SW 1271 (cell line): ENCODE measurements at places on chromosomes 13 and 19.

DNA sequence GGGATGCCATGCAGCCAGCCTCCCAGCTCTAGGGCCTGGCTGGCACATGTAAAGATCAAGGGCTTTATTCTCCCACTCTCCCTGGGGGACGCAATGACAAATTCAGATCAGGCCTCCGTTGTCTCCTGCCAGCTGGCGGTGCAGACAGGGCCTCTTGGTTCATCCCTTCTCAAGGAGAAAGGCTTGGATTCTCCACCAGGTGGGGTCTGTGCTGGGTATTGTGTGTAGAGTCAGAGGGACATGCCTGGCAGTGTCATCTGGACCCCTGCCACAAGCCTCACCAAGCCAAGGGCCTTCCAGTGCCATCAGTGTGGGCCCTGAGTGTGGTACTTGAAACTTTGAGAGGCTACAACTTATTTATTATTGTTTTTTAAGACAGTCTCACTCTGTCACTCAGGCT, 8.4 kb upstream of the PTPRS start:
- no peak for DNase-seq

GRCh38 chr13:44506719-44507118, 69.4 kb downstream of the TSC22D1 start:
- DNase-seq: no peak

- DNase-seq: no peak
Observed at GRCh38 chr13:44451651-44452050, 78.0 kb downstream of the SERP2 start.

- no peak for DNase-seq
Observed at GRCh38 chr13:27427641-27428040, 3.2 kb downstream of the GTF3A start.

DNA sequence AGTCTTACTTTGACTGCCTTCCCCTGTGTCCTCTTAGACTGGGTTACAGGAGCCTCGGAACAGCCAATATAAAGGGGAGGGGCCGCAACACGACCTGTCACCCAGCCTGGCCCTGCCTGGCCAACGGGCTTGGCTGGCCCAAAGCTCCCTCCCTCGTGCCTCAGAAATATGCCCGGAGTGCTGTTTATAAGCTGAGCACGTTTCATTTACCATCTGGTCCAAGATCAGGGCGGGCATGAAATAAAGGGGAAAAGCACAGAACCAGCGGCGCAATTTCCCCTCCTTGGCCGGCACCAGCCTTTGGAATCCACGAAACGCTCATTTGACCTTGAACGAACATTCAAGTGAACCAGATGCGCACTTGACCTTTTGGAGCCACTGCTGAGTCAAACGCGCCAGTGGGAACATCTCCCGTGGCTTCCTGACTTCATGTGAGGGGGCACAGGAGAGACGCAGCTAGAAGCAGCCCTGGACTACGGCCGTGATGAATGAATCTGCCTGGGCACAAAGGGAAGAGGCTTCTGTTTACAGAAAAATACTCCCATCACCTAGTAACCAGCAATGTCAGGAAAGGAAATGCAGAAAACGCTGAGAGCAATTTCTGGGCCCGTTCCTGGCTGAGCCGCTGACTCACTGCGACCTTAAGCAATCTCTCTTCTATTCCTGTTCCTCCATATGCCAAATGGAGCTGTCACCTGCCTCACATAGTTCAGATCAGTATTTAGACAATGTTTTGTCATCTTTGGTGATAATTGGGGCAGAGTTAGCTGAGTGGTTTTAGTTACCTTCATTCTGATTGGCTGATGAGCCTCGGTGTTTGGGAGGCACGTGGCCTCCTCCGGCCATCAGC, 53.3 kb downstream of the RFX2 start:
- peak; percentile 90 for DNase-seq

GRCh38 chr19:29858000-29858596, 46.3 kb downstream of the CCNE1 start:
- peak; percentile 7 for DNase-seq

- no peak for DNase-seq
Observed at GRCh38 chr13:45828256-45828968, 23.1 kb downstream of the SIAH3 start.

GRCh38 chr19:5394551-5395505, 54.2 kb upstream of the PTPRS start:
- no peak for DNase-seq

- DNase-seq: no peak
Observed at GRCh38 chr19:10503002-10503789, at the start of gene KEAP1. TSS of gene KEAP1 (minus strand) at chr19:10503356. CDS start at chr19:10500033, 3,323 bp downstream.

GRCh38 chr13:26599860-26600259, 42.4 kb downstream of the WASF3 start:
- no peak for DNase-seq

GRCh38 chr13:71729441-71729840, 137.6 kb downstream of the DACH1 start:
- no peak for DNase-seq

DNA sequence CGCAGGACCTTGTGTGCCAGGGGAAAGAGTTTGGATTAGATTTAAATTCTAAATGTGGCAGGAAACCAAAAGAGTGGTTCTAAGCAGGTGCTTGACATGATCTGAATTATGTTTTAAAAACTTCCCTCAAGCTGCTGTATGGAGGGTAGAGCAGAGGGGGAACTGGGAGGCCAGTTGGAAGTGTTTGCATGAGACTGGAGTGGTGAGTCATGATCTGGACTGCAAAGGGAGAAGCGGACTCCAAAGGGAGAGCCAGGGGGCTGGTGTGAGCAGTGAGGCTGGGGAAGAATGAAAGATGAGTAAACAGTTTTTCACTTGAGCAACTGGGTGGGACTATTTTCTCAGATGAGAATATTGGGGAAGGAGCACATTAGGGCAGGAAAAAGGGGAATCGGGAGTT, 206.1 kb downstream of the DNAJC15 start:
- no peak for DNase-seq

DNA sequence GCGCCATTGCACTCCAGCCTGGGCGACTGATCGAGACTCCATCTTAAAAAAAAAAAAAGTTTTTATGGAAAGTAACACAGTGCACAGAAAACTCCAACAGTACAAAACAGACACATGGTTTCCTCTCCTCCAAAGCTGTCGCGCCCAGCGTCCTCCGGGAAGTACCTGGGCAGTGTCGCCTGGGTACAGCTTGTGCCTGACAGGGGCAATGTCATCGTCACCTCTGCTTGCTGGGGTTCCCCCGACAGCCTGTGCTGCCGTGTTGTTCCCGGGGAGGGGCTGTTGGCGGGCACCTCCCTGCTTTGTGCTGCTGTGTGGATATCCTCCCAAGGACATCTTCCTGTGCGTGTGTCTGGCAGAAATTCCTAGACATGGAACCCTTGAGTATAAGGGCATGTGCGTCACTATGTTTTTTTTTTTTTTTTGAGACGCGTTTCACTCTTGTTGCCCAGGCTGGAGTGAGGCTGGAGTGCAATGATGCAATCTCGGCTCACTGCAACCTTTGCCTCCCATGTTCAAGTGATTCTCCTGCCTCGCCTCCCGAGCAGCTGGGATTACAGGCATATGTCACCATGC, 2.4 kb upstream of the F2RL3 start:
- DNase-seq: no peak

GRCh38 chr13:20219577-20219976, 12.5 kb downstream of the GJB6 start:
- no peak for DNase-seq

GRCh38 chr19:1001538-1002166, 1.4 kb downstream of the GRIN3B start:
- DNase-seq: no peak

GRCh38 chr13:112774829-112775565, 85.2 kb downstream of the ATP11A start:
- no peak for DNase-seq

GRCh38 chr13:30464496-30465342, 1.0 kb downstream of the HMGB1 start:
- DNase-seq: peak; percentile 57

GRCh38 chr19:43300206-43300605, 30.9 kb upstream of the PSG9 start:
- no peak for DNase-seq

GRCh38 chr19:3821857-3822364, 35.7 kb upstream of the MATK start:
- peak; percentile 5 for DNase-seq

DNA sequence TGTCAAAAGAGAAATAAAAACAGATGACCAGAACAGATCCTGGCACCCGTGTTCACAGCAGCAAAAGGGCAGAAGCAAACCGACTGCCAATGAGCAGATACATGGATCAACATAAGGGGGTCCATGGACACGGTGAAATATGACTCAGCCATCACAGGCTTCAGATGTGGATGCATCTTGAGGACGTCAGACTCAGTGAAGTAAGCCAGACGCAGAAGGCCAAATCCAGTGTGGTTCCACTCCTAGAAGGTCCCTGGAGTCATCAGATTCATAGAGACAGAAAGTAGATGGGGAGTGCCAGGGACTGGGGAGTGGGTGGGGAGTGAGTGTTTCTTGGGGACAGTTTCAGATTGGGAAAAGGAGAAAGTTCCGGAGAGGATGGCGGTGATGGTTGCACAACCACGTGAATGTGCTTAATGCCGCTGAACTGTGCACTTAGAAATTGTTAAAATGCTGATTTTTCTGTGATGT, 28.8 kb upstream of the SEMA6B start:
- DNase-seq: no peak

DNA sequence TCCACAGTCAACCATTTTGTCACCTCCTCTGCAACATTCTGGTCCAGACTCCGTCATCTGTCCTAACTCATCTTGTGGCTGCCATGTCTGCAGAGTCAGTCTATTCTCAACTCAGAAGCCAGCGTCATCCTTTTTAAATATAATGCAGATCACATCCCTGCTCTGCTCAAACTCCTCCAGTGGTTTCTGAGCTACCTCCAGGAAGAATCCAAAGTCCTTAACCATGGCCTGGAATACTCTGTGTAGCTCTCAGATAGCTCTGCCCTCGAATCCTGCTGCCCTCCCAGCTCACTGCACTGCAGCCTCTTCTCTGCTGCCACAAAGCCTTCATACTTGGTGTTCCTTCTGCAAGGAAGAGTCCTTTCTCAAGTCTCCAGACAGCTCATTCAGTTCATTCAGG, 190.8 kb downstream of the FOXO1 start:
- no peak for DNase-seq

DNA sequence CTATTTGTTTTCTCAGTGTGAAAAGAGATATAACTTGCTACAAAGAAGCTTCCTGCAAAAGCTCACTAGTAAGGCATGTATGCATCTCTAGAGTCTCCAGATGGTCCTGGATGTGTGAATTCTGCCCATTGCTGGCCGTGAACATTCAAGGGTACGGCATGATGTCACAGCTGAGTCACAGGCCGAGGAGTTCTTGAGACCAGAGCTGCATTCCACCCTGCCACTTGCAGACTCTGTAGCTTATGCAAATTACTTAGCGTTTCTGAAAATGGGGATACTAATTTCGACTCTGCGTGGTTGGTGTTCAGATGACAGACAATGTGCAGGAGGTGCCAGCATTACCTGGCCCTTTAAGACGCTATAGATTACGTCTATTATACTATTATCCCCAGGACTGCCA, 470.7 kb downstream of the ZNF536 start:
- DNase-seq: no peak

DNA sequence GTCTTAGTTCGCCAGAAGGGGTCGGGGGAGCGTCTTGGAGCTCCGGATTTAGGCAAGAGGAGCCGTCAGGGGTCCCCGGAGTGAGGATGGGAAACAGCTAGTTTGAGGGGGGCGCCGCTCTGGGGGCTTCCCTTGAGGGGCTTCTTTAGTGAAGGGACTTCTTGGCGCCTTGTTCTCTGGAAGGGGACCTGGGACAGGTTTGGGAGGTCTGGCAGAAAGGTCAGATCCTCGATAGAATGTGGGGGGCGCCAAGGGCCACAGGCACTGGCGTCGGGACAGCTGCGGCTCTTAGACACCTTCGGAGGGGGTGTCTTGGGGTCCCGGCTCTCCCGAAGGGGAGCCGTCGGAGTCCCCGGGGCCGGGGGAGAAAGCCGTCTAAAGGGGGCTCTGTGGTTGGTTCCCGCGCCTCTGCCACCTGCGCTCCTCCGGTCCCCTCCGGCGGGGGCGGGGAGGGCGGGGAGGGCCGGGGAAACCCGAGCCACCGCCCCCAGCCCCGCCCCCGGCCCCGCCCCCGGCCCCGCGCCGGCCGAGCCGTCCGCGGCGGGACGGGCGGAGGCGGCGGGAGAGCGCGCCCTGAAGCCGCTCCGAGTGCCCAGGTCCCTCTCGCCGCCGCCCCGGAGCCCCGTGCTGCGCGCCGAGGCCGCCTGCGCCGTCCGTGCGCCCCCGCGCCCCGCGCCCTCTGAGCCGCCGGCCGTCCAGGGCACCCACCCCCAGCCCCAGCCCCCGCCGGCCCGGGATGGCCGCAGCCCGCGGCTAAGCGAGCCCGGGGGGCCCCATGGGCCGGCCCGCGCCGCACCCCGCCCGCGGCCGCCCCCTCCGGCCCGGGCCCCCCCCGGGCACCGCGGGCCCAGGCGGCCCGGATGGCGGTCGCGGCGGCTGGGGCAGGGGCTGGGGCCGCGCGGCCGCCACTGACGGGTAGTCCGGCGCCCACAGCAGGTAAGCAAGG, at the start of gene NRTN:
Gene NRTN (plus strand): TSS at position 552 of the 946 bp plus-strand sequence. CDS start 19,099 bp downstream, outside the sequence.
- DNase-seq: peak; percentile 13

DNA sequence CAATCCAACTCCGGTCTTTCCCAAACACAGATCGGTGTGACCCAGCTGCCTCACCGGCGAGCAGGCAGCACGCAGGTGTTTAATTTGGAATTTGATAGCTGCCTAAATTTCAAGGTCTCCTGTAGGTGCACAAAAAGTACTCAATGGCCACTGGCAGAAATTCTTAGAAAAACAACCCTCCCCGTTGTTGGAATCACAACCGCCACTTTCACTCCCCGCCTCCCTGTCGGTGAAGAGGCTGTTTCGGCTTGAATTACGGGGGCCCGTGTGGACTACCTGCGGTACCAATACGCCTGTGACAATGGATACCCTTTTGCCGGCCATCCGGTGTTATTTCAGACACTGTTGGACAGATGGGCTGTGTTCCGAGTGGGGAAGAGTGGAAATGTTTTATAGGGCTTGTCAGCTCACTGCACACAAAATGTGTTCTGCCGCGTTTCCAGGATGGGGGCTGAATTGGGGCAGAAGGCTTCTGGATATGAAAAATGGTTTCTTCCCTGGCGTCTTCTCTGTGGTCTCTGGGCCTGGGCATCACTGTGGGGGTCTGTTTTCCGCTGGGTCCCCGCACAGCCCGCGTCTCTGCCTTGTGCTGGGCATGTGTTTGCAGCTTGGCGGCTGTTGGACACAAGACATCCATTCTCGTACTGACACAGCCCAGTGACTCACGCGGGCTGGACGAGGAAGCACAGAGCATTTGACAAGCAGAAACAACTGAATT, 45.4 kb downstream of the ZIC5 start:
- DNase-seq: no peak

- peak; percentile 29 for DNase-seq
Observed at GRCh38 chr19:1618157-1619093, 13.2 kb upstream of the UQCR11 start.

GRCh38 chr13:74449811-74450524, 315.8 kb upstream of the KLF12 start:
- DNase-seq: no peak

GRCh38 chr13:72186730-72187422, 319.9 kb upstream of the DACH1 start:
- no peak for DNase-seq

DNA sequence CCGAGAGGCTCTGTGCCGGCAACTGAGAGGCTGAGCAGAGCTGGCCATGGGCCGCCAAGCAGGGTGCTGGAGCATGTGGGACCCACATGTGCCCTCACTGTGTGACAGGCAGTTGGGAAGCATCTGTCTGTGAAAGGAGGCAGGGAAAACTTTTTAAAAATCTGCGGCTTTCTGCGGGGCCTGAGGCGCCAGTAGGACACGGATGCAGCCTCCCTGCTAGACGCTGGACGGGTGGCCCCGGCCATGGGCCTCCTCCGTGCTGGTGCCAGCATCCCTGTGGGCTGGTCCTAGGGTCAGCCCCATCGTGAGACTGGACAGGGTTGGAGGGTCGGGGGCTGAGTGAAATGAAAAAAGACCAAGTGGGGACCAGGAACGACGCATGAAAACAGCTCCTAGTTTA, 20.9 kb upstream of the DCUN1D2 start:
- DNase-seq: no peak
